ENCODE measurements at places on chromosomes 7 and 10.

DNA sequence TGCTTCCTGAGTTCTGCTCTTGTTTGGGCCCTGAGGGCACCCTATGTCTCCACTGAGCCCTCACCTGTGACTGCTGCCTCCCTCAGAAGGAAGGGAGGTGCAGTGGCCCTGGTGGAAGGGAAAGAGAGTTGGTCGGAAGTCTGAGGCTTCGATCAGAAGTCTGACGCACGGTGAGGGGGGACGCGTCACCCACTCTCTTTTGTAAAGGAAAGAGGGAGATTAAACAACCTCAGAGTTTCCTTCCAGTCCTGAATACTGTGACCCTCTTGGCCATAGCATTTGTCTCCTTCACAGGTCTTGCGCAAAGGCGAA, 31.4 kb upstream of the TRIM8 start:
- DNase-seq, result peak; percentile 35

DNA sequence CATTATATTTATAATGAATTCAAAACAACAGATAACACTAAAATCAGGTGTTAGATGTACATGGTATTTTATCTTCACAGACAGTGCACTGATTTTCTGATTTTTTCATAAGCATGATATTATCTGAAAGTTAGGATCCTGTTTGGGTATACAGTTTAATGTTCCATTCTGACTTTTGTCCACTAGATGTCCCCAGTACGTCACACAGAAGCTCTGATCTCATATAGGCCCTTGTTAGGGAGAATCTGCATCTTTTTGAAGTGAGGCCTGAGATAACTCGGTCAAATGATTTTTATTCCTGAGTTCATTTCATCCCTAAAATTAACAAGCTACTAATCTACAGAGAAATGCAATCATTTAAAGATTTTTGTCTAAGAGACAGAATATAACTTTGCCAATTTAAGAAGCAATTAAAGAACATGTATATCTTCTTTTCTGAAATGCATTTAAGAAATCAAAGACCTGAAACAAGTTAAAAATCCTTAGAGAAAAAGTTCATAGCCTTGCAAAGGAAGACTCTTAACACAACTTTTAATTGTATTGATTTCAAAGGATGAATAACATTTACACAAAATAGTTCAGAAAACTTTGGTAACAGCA, 72.0 kb upstream of the TES start:
- no peak for DNase-seq

GRCh38 chr7:151454305-151454704, 14.4 kb upstream of the CRYGN start:
- DNase-seq, result no peak

DNA sequence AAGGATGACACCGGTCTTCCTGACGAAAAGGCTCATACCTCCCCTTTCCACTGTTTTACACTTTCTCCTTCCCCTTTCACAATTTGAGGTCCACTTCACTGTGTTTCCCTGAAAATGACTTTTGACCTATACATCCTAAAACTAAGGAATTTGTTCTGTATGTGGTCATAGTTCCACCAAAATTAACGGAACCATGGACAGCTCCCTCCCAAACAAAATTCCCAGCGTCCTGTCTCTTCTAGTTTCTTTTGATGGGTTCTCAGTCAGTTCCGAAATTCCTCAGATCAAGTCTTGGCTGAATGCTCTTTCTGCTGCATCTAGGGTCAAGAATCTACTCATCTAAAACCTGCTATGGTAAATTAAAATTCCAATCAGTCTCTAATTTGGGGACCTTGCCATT, 1191.9 kb downstream of the CNTNAP2 start:
- DNase-seq, result no peak

DNA sequence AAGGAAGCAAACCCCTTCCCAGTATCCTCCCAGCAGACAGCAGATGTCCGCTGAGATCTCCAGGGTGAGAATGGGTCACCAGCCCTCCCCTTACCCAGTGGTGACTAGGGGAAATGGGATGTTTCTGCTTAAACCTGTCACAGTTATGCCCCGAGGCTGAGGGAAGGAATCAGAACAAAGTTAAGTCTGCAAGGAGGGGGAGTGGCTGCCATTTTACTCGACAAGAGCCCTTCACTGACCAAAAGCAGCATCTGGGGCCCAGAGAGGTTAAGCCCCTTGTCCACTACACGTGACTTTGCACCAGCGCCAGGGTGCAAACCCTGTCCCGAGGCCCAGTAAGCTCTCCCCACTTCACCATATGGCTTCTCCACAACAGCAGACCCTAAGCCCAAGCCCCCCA, 4.6 kb upstream of the NANOS1 start:
- DNase-seq, result no peak

GRCh38 chr7:23533238-23533604, 1.4 kb upstream of the TRA2A start:
- DNase-seq, result no peak

GRCh38 chr10:114437473-114438292, 33.4 kb upstream of the AFAP1L2 start:
- DNase-seq, result no peak

GRCh38 chr7:20575736-20576135, 39.7 kb upstream of the ABCB5 start:
- DNase-seq, result no peak

DNA sequence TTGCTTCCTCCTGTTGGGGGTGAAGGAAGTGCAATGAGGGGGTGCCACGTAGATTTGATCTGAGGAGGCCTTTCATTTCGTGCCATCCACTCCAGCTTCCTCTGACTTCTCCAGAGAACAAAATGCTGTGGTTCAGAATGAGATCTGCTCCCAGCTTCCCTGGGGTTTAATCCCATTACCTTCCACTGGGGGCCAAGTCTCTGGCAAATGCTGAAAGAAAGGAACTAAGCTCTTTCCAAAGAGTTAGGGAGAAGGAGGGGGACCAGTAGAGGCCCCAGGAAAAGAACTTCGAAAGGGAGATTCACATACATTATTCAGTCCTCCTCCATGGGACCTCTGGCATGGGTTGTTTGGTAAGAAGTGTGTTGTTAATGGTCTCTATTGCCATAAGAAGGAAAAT, 727.0 kb downstream of the TYW1 start:
- no peak for DNase-seq

GRCh38 chr7:95411036-95411435, 14.9 kb upstream of the PON3 start:
- no peak for DNase-seq

GRCh38 chr10:125868372-125868975, 12.6 kb downstream of the DHX32 start:
- DNase-seq, result no peak

- DNase-seq, result no peak
These were observed 2.0 kb upstream of the ITGB1 start for GRCh38 chr10:32960022-32960421.

GRCh38 chr10:43888586-43888985, 239.9 kb upstream of the ZNF32 start:
- no peak for DNase-seq

- no peak for DNase-seq
These were observed 202.1 kb downstream of the PRPF18 start for GRCh38 chr10:13788711-13789447.

DNA sequence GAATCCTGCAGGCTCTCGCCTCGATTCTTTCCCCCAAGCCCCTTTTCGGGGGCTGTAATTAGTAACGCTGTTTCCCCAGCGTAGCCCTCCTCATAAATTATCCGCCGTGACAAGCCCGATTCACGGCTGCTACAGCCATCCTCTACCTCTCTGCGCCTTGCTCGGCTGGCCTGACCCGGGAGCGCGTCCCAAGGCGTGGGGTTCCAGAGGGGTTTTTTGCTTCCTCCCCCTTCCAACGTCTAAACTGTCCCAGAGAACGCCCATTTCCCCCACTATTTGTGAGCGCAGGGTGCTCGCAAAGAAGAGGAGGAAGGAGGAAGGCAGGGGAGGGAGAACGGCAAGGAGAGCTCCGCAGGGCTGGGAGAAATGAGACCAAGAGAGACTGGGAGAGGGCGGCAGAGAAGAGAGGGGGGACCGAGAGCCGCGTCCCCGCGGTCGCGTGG, 880 bp downstream of the HOXA5 start:
- no peak for DNase-seq

GRCh38 chr7:84642611-84643010, 448.0 kb upstream of the SEMA3A start:
- DNase-seq, result no peak

DNA sequence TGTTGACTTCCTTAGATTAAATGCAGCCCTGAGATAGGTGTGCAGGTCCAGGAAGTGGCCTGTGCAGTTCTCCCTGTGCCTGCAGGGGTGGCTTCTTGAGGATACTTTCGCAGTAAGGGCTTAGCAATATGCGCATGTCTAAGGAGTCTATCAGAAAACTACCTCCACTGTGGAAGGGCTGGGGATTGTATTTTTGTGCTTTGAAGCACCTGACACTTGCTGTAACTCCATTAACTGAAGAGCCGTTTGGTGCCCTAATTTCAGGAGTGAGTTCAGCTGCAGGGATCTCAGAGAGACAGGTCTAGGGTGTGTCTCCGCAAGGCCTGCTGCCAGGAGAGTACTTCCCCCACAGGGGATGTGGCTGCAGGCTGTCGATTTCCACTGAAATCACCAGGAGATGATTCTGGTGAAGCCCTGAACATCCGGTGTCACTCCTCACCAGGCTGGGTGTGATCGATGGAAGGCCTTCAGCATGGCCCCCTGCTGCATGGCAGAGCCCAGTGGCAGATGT, 35.5 kb downstream of the IKZF1 start:
- no peak for DNase-seq

DNA sequence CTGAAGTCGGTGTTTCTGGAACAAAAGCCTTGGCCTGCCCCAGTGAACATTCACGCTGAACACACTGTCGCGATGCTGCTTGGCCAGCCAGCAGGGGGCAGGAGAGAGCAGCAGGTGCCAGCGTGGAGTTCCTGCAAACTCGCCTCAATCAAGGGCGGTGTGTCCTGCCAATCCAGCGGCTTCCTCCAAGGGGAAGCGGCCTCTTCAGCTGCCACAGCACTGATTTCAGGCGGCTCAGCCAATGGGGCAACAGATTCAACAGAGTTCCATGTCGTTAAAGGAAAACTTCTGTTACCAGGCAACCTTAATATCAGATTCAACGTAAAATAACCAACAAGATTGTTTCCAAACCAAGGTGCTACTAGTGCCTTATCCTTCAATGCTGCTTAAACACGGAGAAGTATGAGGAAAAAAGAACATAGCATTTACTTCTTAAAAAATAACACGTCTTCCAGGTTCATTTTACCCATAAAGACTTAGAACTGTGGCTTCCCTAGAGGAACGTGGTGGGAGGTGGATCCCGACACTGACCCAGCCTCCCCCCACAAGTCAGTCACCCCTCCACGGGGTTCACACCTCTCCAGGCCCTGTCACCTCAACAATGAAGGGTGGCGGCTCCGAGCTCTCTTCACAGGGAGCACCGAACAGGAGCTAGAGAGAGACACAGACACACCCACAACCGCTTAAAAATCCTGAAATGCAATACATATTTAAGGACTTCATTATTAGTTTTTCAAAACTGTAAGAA, 178.2 kb downstream of the DIP2C start:
- peak; percentile 55 for DNase-seq

DNA sequence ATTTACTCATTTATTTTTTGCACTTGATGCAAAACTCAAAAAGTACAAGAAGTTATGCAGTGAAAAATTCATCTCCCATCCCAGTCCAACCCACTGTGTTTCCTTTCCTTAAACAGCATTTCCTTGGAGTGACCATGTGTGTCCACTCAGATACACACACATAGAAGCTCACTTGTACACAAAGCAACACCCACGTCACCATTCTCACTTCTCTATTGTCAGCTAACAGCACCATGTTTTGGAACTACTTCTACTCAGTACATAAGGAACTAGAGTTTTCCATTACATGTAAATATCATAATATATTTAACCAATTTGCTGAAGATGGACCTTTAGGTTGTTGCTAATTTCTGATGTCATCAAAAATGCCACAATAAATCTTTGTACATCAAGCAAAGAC, 167.6 kb downstream of the GRID1 start:
- no peak for DNase-seq

GRCh38 chr7:90948085-90948484, 316.1 kb upstream of the FZD1 start:
- no peak for DNase-seq

- DNase-seq, result no peak
These were observed 44.5 kb downstream of the ZWINT start for GRCh38 chr10:56316603-56317002.

DNA sequence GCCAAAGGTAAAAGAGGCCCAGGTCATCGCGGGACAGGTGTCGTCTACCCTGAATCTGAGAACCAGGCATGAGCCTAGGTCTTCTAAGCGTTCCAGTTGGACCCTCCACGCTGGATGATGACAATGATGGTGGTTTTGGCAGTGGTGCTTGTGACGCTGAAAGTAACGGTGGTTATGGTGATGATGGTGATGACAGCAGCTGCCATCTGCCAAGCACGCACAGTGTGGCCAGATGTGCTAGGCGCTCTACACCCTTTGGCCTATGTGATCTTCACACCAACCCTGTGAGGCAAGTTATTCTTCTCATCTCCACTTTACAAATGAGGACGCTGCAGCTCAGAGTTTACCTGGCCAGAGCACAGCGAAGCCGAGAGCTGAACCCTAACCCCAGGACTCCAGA, 93.9 kb downstream of the FAM53B start:
- no peak for DNase-seq

GRCh38 chr10:86802473-86803108, 46.2 kb downstream of the BMPR1A start:
- DNase-seq, result no peak

DNA sequence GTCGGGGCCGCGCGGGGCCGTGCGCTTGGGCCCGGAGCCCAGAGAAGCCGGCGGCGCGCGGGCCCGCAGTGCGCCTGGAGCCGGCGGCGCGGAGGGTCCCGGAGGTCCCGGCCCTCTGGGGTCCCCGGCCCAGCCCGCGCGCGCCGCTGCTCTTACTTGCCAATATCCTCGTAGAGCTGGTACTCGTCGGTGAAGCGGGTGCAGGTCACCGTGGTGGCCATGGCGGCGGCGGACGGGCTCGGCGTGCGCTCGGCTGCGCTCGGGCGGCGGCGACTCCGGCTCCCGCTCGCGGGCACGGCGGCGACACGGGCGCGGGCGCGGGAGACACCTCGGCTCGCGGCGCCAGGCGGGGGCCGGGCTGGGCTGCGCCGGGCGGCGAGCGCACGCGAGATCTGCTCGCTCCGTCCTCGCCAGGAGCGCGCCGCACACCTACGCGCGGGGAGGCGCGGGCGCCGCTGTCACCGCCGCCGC, at the start of gene CAMK2B:
CAMK2B (minus strand) TSS at position 394 of the 471 bp plus-strand sequence; CDS start at position 221, 173 bp downstream.
- DNase-seq, result no peak

DNA sequence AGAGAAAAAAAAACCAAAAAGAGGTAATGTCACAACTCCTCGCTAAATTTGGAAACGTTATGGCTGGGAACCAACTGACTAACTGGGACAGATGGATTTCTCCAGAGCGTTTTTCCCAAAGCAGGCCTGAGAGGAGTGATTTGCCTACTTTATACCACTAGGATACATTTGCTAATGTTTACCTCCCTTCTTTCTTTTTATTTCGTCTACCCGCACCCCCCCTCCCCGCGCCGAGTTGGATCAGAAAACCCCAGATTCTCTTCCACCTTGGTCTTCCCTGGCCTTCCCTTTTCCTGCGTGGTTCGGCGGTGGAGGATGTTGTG, 7.2 kb downstream of the CPA2 start:
- DNase-seq, result no peak

All from stimulated activated CD8-positive, alpha-beta memory T cell treated with anti-CD3 and anti-CD28 coated beads, Interleukin-15, amount 100 ng/mL, for 48 hours (primary cell).